ENCODE measurements at places on chromosomes 13 and 19.

- no peak for DNase-seq
These were observed 44.4 kb downstream of the COMP start for GRCh38 chr19:18746401-18747325.

DNA sequence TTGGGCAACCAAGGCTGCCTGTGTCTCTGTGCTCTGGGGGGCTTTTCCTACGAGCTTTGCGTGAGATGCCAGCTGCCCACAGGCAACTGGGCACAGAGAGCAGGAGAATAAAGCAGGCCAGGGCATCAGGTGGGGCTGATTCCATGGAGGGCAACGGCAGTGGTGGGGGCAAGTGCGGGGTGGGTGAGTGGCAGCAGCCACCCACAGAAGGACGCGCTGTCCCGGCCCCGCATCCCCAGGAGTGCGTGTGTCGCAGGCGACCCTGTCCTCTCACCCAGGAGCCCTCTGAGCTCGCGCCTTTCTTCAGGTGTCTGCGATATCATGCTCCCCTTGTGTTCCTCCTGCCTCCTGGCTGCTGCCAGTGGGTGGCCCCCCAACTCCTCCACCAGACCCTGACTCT, 67.4 kb downstream of the MCF2L start:
- no peak for DNase-seq

- DNase-seq: no peak
These were observed 350.9 kb downstream of the SUCLA2 start for GRCh38 chr13:47650209-47650608.

GRCh38 chr19:29054886-29055675, 157.9 kb downstream of the UQCRFS1 start:
- DNase-seq: no peak

- no peak for DNase-seq
These were observed 53.1 kb downstream of the CRYL1 start for GRCh38 chr13:20472531-20472930.

GRCh38 chr13:112657850-112658445, 31.9 kb upstream of the ATP11A start:
- DNase-seq: no peak

DNA sequence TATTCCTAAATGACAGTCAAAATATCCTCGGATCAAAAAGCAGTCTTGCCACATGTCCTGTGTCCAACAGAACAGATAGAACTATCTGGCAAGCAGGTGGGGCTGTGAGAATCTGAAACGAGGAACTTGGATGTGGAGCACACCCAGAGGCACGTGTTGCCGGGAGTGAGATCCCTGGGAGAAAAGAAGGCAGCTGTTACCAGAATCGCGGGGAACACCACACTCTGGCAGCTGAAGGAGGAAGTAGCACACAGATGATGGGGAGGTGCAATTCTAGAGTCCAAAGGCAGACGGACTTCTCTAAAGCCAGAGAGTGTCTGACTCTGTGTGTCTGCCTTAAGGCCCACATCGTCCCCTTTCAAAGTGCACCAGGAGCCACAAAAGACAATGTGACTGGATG, 22.3 kb downstream of the SLC7A1 start:
- DNase-seq: peak; percentile 81

DNA sequence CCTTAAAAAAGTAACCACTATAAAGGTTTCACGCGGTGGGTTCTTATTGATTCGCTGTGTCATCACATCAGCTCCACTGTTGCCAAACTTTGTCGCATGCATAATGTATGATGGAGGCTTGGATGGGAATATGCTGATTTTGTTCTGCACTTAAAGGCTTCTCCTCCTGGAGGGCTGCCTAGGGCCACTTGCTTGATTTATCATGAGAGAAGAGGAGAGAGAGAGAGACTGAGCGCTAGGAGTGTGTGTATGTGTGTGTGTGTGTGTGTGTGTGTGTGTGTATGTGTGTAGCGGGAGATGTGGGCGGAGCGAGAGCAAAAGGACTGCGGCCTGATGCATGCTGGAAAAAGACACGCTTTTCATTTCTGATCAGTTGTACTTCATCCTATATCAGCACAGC, 30.6 kb downstream of the FGF9 start:
- DNase-seq: no peak

DNA sequence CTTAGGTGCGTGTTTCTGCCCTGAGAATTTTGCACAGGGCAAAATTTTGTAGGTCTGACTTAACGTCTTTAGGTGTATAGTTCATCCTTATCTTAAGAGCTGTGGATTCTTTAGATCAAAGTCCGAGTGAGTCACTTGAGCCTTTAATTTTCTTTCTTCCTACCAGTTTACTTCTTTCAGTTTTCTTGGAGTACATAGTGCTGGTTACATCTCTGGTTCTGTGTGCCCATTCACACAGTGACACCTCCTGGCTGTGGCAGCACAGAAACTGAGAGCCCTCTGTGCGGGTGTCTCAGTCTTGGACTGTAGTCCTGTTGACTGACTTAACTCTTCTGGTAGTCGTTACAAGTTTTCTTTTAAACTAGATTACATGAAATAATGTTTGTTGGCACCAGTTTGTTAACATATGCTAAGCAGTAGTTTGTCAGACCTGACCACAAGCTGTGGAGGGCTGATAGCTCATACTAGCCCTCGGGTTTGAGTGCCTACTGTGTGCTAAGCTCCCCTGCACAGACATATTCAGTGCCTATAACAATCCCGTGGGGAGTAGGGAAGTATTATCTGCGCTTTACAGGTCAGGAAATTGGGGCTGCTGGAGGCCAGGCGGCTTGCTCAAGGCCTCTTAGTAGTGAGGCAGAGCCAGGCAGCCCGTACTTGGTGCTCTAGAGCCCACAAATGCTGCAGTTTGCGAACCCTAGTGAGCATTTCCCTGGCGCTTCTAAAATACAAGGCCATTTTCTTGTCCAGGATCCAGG, 1.6 kb downstream of the GATAD2A start:
- DNase-seq: peak; percentile 16

DNA sequence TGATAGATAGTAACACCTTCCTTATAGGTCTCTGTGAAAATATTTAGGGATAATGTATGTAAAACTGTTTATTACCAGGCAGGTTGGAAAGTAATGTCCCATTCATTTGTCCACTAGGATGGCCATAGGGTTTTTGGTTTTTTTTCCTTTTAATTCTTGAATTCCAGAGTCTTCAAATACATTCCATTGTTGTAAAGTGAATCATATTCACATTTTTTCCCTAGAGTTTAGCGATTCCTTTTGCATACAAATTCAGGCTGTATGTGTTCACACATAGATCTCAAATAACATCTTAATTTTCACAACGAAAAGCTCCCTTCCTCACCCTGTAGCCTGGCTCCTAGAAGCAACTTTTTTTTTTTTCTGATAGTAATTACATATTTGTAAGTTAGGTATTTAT, 1.8 kb upstream of the ZNF557 start:
- DNase-seq: no peak

GRCh38 chr19:50861496-50862286, 7.0 kb downstream of the KLK3 start:
- DNase-seq: no peak

DNA sequence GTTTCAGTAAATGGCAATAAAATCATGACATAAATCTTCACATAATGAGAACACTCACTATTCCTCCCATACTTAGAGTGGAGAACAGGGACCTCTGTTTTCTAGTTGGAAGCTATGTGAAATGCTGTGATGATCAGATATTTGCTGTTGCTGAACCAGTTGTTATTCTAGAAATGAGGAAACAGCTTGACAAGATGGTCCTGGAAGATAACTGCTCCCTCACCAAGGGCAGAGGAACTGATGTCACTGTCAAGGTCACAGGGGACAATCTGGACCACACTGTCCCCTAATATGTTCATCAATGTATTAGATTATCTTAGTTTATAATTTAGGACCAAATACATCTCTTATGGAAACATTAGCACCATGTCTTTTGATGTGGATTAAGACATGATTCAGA, 1173.3 kb downstream of the PCDH17 start:
- peak; percentile 24 for DNase-seq

DNA sequence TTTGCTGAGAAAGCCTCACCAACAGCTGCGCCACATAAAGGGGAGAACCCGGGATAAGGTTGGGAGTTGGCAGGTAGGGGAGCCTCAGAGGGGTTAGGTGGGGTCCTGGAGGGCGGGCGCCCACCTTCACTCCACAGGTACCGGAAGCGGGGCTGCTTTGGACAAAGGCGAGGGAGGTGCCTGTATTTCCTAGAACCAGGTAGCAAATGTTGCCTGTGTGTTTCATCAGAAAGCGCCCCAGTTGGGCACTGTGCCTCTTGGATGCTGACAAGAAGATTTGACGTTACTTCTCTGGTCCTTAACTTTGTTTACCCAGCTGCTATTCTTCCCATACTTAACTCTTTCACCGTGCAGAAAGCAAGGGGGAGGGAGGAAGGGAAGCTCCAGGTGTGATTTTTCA, 278.9 kb downstream of the ZNF536 start:
- DNase-seq: no peak

- no peak for DNase-seq
These were observed 104.7 kb upstream of the CLDN10 start for GRCh38 chr13:95447814-95448213.

- DNase-seq: no peak
These were observed 1.3 kb upstream of the RINL start for GRCh38 chr19:38879400-38879751.
